ENCODE measurements at places on chromosomes 2 and 18.

GRCh38 chr2:141911485-141912066, 219.2 kb downstream of the LRP1B start:
- peak; percentile 10 for DNase-seq

GRCh38 chr2:237434866-237435311, 20.9 kb upstream of the COL6A3 start:
- DNase-seq: peak; percentile 92

- DNase-seq: no peak
Measured at GRCh38 chr2:122098306-122098705, 342.9 kb downstream of the TSN start.

- DNase-seq: peak; percentile 40
Measured at GRCh38 chr2:237864940-237865622, 5.7 kb downstream of the RAMP1 start.

GRCh38 chr2:121491518-121491917, 39.2 kb upstream of the RNU4ATAC start:
- DNase-seq: no peak

DNA sequence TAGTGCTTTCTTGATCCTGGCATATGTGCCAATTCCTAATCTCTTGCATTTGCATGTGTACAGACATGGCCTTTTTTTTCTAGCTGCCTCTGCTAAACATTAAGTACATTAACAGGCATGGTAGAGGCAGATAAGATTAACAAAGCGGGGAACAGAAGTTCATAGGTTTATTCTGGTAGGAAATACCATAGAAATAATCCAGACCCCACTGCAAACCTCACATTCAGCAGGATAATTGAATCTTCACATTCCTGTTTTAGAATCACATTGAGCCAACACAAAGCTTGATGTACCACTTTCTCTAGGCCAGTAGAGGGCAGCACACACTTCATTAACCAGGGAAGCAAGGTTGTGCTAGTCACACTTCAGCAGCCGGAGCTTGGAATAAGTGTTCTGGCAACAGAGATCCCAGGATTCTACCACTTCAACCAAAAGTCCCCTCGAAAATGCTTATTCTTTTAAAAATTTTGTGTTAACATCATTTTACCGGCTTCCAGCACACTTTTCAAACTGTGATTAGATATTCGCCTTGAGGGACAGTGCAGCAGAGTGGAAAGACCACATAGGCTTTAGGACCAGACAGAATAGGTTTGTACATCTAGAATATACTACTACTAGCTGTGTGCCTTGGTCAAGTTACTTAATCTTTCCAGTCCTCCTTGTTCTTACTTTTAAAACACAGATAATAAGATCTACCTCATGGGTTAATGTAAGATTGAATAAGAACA, 420.2 kb upstream of the CHST9 start:
- DNase-seq: peak; percentile 78

- DNase-seq: no peak
Measured at GRCh38 chr18:75204732-75205513, 4.0 kb downstream of the PTGR3 start.

DNA sequence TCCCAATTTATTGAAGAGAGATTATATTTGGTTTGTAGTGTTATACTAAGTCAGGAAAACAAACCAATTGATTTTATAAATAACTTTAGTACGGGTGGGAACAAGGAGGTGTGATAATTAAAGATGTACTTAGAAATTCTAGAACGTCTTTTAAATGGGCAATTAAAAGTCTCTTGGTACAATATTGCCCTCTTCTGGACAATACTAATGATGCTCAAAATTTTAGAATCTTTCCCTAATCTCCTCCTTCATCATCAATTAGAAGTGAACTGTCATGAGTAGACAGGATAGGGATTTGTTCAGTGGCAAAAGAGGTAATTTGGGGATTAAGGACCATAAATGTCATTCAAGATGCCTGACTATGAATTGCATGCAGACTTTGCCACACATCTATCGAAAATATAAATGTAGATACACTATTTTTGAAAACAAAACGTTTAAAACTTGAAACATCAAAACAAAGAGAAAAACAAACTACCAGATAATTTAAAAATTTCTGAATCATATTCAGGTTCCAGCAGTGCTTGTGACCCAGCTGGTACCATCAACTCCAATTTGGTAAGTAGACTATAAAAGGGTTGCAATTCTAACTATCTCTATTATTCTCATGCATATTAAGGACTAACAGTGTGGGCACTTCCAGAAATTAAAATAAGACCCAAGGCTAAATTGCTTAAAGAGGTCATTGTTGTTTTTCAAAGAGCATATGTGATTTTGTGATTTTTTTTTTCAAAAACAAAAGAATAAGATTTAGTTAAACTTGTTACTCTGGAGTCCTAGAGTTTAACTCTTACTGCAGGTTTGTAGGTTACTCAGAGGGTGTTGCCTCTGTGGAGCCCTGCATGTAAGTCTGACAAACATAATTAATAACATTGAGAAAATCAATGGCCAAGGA, 123.5 kb downstream of the LAMA3 start:
- DNase-seq: peak; percentile 35

GRCh38 chr2:237154082-237154638, 68.5 kb downstream of the COPS8 start:
- DNase-seq: peak; percentile 71

DNA sequence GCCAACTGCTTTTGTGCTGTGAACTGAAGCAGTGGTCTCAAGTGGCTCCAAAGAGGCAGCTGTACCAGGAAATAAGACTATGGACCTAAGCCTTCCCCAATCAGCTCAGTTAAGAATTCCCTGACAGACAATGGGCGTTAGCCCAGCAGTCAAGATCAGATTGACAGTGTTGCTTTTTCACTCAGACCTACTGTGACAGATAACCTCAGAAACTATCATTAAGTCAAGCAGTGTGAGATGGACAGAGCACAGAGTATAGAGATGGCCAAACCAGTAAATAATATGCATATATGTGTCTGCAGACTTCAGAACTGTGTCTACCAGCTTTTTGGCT, 215.3 kb downstream of the ZFP36L2 start:
- no peak for DNase-seq

DNA sequence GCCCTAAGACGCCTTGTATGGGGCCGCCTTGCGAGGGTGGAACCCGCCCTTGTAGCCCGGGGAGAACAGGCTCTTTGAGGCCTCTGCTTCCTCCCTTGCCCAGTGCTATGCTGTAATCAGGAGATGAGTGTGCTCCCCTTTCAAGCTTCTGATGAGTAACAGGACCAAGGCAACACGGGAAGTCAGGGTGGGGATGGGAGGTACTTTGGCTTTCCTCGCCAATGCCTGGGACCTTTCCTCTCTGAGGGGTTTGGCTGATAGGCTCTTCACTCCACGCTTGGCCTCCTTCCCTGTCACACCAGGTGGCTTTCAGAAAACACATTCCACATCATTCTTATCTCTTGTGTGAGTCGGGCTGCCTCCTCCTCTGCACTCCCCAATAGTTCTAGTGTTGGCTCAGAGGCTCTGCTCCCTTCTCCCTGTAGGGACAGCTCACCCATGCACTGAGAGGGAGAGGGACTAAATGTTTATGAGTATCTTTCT, 223.7 kb upstream of the TRIB2 start:
- peak; percentile 80 for DNase-seq

DNA sequence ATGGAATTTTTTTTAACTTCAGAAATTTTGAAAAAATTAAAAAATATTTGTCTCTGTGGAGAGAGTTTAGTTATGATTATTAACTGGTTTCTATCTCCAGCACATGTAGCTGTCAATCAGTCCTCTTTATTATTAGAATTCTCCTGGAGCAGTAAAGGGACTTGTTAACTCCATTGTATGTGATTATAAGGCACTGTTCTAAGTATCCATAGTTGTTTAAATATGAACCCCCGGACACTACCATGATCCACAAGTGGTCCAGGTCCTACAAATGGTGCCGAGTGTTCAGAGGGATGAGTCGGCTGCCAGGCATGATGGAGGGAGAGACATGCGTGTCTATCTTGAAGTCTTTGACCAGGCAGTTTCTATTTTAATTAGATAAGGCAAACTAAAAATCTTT, 492 bp downstream of the CHRNA1 start:
- DNase-seq: no peak

GRCh38 chr2:147164563-147164962, 680.3 kb upstream of the ACVR2A start:
- DNase-seq: no peak

DNA sequence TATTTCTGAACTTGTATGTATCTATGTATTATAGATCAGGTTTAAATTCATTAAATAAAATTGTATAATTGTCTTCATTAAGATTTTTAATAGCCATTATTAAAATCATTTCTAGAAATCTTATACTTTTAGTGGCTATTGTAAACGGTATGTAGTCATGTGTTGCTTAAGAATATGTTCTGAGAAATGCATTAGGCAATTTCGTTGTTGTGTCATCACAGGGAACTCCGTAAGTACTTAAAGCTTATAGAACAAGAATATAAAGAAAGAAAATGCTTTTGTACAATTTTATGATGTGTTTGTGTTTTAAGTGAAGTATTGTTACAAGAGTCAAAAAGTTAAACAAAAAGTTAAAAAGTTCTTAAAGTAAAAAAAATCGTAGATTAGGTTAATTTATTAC, 765.8 kb downstream of the METTL4 start:
- no peak for DNase-seq

- no peak for DNase-seq
Measured at GRCh38 chr2:44310287-44310686, 35.0 kb downstream of the SLC3A1 start.

DNA sequence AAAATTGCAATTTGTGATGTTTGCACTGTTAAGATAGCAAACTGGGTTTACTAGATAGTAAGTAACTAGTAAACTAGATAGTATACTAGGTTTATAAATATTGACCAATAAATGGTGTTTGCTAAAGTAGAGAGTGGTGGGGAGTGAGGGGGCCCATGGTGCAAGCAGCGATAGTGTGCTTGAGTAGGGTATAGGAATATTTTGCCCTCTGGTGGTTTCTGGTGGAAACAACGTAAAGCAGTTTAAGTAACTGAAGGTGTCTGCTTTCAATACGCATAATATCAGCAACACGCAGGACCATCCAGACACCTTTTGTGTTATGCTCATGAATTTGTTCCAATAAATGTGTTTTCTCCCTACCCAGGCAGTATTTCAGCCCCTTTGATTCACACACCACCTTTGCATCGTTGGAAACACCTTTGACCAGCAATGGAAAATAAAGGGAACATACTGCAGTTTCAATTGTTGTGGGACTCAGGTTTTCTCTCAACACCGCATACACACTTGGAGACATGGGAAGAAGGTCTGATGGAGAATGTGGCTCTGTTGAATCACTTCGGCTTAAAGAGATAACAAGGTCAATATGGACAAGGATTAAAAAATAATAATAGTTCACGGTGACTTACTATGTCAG, 16.7 kb upstream of the STAT1 start:
- peak; percentile 49 for DNase-seq

GRCh38 chr2:156892467-156893281, 364.8 kb upstream of the GALNT5 start:
- DNase-seq: peak; percentile 28
